Non-pigmented ciliary epithelial cell (primary cell): ENCODE measurements at places on chromosomes 5 and 9.
A peak's percentile ranks its signal among the peaks of the same experiment; 100 is the strongest.

GRCh38 chr9:88826771-88827181, 164.5 kb upstream of the S1PR3 start:
- peak; percentile 60 for DNase-seq

- no peak for DNase-seq
These were observed 10.2 kb upstream of the STING1 start for GRCh38 chr5:139492700-139493192.

DNA sequence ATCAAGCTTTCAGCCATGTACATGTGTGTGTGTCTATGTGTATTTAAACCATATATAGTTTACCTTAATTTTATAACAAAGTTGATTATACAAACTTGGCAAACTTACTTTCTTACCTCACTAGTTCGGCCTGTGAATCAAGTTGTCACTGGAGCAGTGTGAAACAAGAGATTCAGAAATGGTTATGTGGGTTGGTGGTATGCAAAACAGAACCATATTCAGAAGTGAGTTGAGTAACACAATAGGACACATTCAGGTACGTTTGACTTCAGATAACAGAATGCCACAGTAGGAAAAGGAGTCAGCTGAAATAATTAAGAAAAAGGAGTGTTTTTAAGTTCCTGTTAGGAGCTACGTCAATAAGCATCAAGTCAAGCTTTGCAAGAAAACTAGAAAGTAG, 21.5 kb downstream of the XPA start:
- DNase-seq: no peak

DNA sequence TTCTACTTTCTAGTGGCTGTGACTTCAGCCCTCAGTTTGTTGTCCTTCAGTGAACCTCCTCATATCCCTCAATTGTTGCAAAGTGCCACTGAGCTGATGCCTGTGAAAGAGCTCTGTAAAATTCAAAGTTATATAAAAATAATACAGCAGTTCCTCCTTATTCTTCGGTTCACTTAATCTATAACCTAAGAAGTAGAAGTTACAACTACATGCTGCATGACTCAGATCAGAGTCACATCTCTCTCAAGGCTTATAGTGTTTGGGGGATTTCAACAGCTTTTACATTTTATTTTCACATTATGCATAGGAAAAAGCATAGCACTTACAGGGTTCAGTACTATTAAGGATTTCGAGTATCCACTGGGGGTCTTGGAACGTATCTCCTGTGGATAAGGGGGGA, 25.1 kb upstream of the GCNT1 start:
- DNase-seq: no peak

- no peak for DNase-seq
These were observed 125.8 kb downstream of the PDE4D start for GRCh38 chr5:59767681-59768151.

GRCh38 chr5:122078116-122079110, at the start of gene LOX:
LOX (minus strand) TSS chr5:122078259; CDS start chr5:122077985, 274 bp downstream.
- DNase-seq: peak; percentile 95
